Islet precursor cell (in vitro differentiated cells): ENCODE measurements at places on chromosomes 1 and 21.

- peak; percentile 93 for DNase-seq
These were observed 1.5 kb upstream of the CRABP2 start for GRCh38 chr1:156706657-156707416.

DNA sequence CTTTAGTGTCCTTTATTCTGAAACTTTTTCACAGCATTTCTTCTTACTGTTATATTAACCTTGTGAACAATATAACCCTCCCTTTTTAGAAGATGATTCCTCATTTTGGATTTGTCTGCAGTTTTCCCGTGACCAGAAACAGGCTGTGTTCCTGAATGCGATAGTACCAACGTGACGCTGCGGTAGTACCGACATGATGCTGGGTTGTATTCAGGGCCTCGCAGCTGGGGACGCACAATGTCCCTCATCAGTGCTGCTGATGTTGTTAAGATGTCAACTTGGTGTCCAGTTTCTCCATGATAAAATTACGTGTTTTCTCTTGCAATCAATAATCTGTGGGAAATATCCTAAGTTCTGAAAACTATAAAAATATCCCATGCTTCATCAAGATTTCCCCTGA, 761.4 kb upstream of the TPTE start:
- no peak for DNase-seq

- DNase-seq = no peak
These were observed 52.8 kb downstream of the RAP1GAP start for GRCh38 chr1:21616372-21616771.

- no peak for DNase-seq
These were observed 382.1 kb upstream of the B3GALT2 start for GRCh38 chr1:193568512-193568911.

DNA sequence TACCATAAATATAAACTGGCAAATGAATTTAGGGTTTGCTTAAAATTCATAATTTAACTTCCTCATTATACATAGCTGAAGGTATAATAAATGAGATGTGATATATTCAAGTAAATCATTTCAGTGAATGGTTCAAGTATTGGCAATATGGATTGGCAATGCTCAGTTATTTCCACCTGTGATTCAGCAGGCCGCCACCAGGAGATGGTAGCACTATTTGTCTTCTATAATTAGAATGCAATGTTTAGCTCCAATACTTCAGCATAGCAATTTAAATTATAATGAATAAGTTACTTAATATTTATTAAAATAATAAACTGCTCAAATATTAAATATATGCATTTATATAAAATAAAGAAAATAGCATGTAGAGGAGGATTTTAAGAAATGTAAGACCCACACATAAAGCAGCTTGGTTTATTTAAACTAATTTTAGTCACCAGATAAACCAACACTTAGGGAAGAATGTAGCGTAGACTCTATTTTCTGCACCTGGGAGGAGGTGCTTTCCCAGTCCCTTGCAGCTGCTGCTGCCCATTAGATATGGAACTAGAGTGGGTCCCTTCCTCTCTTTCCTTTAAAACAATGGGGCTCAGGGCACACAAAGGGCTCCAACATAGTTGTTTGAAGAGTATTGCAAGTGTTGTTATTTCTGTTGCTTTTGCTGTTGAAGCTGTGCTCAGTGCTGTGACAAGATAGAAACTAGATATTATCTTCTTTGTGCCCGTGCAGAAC, 62.1 kb downstream of the PLPPR4 start:
- no peak for DNase-seq

GRCh38 chr1:203059485-203059884, 26.3 kb downstream of the MYOG start:
- DNase-seq = no peak

GRCh38 chr1:171794085-171794484, 12.6 kb downstream of the METTL13 start:
- no peak for DNase-seq
